GM23248 (cell line): ENCODE measurements at places on chromosomes 16 and 17. TPM values are rescaled to one million over a fixed set of nuclear protein-coding genes. Genes with fewer than 3 reads are reported as not detected.

SYNGR3 gene
- 0.72 and 1.3 TPM in 2 replicates for polyA plus RNA-seq

HBZ gene
- not detected in 2 replicates for polyA plus RNA-seq

DNA sequence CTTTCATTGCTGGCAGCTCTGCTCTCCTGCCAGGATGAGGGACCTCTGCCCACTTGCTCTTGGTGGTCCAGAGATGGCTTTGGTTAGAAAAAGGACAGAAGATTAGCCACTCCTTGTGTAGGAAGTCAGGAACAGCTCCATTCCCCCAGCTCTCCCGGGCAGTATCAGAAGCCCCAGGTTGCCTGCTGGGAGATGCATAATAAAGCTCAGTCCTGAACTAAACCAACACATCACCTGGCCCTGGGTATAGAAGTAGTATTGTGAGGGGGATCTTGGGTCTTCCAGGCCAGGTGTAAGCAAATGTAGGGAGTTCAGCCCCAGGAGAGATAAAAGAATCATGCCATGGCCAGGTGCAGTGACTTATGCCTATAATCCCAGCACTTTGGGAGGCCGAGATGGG, 52.4 kb downstream of the NEUROD2 start:
- no peak for DNase-seq

DNA sequence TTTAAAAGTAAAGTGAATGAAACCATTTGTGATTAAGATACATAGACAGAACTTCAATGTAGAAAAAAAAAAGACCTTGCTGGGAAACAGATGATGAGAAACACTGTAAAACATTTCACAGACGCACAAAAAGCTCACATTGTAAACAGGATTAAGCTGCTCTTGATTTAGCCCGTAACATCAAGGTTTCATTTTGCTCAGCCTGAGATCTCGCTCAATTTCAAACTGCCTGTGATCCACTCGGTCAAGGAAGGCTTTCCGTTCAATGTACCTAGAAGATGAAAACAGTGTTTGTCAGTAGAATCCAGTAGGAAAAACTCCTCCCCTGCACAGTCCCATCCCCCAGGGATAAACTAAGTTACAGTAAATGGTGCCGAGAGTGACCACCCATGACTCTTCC, 42.3 kb upstream of the BCAR1 start:
- DNase-seq: no peak

GRCh38 chr16:46803373-46803772, 27.6 kb downstream of the C16orf87 start:
- DNase-seq: no peak

DNA sequence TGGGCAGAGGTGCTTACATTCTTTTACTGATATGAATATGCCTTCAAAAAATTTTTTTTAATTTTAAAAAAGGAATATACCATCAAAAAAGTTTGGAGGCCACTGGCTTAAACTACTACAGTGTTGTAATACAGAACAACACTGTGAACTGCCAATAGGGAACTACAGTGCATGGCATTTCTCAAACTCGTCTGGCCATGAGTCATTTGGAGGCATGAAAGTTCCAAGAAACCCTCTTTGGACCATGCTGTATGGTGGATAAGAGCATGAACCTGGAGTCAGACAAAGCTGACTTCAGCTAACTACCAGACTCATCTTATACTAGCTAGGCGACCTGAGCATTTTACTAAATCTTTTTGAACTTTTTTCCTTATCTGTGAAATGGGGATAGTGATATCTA, 9.2 kb upstream of the NF1 start:
- peak; percentile 86 for DNase-seq

- no peak for DNase-seq
These were observed 17.9 kb downstream of the USP7 start for GRCh38 chr16:8945626-8946296.

GRCh38 chr17:75319904-75320691, 30.9 kb upstream of the SLC25A19 start:
- DNase-seq: peak; percentile 60

GRCh38 chr17:12603566-12603965, 62.1 kb upstream of the MYOCD start:
- DNase-seq: no peak

GRCh38 chr17:60248618-60249289, 99.0 kb downstream of the CA4 start:
- DNase-seq: no peak

GRCh38 chr17:48542114-48542656, 2.7 kb downstream of the HOXB2 start:
- peak; percentile 63 for DNase-seq

- no peak for DNase-seq
These were observed 782 bp upstream of the KIF18B start for GRCh38 chr17:44948315-44948795.

DNA sequence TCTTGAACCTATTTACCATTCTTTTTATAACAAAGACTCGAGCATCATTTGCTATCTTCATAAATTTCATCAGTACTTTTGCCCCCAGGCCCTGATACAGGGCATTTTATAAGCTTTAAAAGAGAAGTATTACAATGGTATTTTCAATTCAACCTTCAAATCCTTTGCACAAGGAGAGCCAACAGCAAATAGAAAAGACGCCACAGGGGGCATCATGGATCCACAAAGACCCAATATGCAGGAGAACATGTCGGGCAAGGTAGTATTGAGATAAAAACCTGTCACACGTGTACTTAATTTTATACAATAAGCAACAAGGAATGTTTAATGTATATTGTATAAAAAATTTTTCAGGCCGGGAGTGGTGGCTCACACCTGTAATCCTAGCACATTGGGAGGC, 10.2 kb downstream of the MAP3K14 start:
- DNase-seq: no peak

- peak; percentile 81 for DNase-seq
These were observed 47.7 kb downstream of the CLEC16A start for GRCh38 chr16:10992112-10992511.

- no peak for DNase-seq
These were observed 76.3 kb upstream of the HAS3 start for GRCh38 chr16:69029121-69029520.

DNA sequence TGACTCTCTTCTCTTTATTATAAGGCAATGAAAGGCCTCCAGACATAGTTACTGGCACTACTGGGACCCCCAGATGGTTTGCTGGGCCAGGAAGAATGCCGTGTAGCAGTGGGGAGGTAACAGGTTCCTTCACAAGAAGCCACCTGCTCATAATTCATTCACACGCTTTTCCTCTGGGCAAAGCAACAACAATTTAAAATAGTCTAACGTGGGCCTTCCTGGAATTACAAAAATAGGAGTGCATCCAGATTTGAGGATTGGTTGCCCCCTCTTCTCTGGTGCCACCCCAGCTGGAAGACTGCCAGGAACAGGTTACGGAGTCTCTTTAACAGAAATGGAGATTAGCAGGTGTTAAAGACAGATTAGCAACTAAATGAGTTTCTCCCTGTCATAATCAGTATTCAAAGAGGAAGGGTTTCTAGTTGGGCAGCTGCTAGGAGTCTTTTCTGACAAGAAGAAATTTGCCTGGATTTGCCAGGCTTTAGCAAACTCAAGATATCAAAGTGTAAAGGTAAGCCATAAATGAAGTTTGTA, 409.6 kb downstream of the NPIPA8 start:
- DNase-seq: no peak
